ENCODE measurements at places on chromosomes 6 and 20.

DNA sequence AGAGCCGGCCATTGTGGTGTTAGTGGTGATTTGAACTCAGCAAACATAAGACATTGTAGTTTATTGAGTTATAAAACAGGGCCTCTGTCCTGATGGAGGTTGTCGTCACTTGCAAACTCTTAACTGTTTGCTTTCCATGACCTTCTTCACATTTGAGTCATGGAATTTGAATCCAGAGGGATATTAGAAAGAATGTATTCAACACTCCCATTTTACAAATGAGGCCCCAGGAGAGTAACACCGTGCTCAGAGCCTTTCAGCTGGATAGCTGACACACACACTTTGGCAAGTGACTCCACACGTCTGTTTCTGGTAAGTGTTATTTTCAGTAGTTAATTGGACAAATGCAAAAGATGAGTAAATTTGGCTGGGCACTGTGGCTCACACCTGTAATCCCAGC is 72.4 kb upstream of the XRN2 start:
- DNase-seq = no peak

GRCh38 chr20:5918856-5919625 is 31.3 kb downstream of the TRMT6 start:
- no peak for DNase-seq

DNA sequence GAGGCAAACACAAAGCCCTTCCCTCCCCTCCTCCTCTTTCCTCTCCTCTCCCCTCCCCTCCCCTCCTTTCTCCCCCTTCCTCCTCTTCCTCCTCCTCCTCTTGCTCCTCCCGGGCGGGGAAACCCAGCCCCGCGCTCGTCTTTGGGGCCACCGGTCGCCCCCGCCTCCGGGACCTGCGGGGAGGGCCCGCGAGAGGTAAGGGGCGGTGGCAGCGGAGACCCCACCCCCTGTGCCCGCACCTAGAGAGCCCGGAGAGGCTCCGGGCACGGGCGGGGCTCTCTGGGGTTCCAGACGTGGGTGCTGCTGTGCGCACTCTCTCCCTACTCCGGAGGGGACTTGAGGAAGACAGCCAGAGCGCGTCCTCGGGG is at the start of gene RIN2:
RIN2 (plus strand) TSS at position 126 of the 368 bp plus-strand sequence. CDS start 131,344 bp downstream, outside the sequence.
- DNase-seq = peak; percentile 77

- no peak for DNase-seq
Measured at GRCh38 chr20:36784116-36784515, 10.6 kb upstream of the DSN1 start.

DNA sequence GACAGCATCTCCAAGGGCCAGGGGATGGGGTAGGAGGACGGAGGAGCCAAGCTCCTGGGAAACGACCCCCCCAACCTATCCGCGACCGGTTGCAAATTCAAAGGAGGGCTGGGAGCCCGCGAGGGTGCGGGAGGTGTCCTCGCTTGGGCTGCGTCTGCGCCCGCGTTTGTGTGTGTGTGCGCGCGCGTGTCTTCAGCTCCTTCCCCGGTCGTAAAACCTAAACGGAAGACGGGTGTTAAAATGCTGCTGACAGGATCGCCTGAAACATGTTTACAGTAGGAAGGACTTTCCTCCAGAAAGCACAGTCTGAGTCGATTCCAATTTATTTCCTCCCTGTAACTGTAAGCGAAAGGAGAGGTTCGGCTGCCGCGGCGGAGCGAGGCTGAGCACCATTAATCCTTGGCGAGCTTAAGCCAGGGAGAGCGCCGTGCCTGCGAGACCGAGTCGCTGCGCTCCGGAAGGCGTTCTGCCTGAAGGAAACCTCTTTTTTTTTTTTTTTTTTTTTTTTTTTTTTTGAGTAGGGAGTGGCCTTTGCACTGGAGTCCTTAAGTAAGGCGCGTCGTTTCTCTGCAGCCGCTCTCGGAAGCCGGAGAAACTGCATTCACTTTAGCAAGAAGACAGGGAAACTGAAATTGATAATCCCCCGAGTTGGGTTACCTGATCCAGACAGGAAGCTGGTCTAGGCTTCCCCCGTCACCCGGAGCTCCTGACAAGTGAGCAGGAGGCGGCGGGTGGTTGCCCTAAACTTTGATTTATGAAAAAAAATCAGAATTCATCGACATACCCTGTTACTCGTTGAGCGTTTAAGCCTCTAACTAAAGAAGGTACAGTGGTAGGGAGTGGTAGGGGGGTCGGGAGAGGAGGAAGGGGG is 4.8 kb upstream of the SOX4 start:
- peak; percentile 73 for DNase-seq

- no peak for DNase-seq
Measured at GRCh38 chr6:16305788-16306187, 67.4 kb downstream of the GMPR start.

DNA sequence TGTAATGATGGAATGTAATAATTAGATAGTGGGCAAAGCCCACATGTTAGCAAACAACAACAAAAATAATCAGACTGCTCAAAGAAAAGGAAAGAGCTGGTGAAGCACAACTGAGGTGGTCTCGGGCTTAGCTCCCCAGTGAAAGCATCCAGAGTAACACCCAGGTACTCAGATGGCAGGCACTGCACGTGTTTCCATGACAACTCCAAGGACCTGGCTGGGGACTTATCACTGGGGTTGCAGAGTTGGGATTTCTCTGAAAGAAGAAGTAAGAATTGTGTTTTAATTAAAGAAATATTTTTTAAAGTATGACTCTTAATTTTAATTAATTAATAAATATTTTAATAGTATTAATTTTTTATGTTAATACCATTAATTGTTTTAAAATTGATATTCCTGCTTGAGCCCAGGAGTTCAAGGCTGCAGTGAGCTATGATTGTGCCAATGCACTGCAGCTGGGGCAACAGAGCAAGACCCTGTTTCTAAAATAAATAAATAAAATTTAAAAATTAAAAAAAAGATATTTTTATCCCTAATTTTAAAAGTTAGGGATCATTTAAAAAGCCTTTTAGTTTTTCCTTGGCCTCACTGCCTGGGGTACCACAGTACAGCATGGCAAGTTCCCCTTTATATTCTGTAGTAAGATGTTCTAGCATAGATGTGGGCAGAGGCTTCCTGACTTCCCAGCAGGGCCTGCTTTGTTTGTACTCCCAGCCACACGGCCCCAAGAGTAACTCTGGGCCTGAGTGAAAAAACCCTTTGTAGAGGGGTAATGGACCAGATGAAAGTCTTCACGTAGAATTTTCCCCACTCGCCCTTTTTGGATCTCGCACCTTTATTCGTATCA is 42.2 kb upstream of the UST start:
- DNase-seq = no peak

- DNase-seq = no peak
Measured at GRCh38 chr20:16982091-16982726, 234.1 kb downstream of the OTOR start.

DNA sequence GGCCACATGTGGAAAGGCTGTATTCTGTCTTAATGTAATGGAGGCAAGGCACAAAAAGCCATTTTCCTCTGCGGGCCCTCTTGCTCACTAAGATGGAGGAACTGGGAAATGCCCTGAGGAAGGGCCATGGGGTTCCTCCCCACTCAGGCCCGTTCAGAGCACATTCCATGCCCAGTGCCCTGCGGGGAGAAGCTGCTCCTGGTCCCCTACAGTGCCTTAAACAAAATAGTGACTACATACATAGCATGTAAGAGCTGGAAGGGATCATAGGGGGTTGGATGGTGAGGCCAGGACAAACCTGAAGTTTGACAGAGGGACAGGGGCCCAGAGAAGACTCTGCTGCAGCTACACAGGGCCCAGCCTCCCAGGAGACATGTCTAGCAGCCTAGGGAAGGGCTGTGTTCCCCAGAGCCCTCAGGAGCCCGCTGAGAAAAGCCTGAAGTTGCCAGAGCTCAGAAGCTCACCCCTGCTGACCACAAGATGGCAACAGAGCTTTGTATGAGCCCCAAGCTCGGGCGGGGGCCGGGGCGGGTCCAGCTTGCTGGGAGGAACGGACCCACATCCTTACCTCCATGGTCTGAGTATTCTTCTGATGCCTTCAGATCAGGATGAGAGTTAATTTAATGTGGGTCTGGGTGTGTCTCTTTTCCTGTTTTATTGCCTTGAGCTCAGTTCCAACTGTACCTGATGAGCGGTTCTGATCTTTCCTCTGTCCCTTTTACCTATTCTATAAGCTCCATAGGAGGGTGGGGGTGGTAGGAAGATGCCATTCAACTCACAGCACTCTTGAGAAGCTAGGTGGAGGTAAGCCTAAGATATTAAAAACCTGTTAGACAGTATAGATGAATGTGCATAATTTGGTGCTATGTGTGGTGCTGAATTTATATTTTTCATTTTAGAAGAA is 242.9 kb downstream of the CDC5L start:
- peak; percentile 52 for DNase-seq

- no peak for DNase-seq
Measured at GRCh38 chr20:41361757-41362747, 4.6 kb downstream of the EMILIN3 start.

GRCh38 chr6:776528-776931 is 83.6 kb upstream of the EXOC2 start:
- DNase-seq = no peak

DNA sequence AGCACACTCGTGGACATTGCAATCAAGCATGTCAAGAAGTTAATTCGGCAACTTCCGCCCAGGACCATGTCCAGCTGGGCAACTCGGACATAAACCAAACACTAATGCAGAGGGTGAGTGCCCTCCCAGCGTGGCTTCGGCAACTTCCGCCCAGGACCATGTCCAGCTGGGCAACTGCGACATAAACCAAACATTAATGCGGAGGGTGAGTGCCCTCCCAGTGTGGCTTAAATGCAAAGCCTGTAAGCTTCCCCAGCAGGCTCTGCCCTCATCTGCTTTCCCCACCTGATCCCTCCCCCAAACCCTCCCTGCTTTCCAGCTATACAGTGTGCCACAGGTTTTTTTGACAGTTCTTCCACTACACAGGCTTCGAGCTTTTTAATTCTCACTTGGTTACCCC is 143.4 kb downstream of the PXDC1 start:
- peak; percentile 13 for DNase-seq

GRCh38 chr20:50572938-50573777 is 63.0 kb downstream of the PTPN1 start:
- DNase-seq = no peak

DNA sequence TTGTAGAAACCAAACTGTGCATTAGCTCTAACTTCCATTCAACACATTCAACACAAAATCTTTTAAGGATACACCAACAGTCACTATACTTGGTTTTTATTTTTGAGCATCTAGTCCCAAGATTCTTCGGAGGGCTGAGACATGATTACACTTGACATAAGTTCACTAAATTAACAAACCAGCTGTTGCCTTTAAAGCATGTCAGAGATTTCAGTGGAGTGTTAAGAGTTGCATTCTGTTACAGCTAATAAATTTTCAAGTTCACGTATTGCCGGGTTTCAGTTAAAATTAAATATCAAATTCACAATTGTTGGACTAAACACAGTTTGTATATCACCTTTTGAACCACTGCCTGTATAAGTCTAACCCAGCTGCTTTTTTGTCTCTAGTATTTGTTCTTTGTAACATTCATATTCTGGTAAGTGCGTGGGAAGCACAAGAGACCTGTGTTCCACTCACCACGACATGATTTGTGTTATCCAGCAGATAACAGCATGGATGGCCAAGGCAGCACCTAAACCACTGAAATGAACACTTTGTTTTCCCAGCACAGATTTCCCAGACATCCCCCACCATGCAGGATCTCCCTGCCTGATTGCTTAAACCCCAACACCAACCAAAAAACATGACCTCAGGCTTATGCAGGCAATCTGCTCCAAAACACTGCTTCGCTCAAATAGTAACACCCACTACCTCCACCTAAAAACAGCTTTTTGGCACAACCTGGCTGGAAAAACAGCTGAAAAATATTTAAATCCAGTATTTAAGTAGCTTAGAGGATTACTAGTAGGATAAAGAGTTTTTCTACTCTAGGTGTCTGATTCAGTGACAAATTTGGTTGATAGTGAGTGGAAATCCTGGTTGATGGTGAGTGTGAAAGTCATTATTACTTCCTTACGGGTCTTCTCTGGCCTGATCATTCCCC is 286.5 kb upstream of the NT5E start:
- no peak for DNase-seq

- DNase-seq = no peak
Measured at GRCh38 chr20:59334651-59335300, 34.4 kb downstream of the EDN3 start.

GRCh38 chr20:46331611-46332361 is 23.5 kb upstream of the CDH22 start:
- DNase-seq = no peak

- no peak for DNase-seq
Measured at GRCh38 chr6:33075208-33075567, 602 bp upstream of the HLA-DPB1 start.

- no peak for DNase-seq
Measured at GRCh38 chr20:63071541-63072181, 64.9 kb upstream of the BHLHE23 start.

DNA sequence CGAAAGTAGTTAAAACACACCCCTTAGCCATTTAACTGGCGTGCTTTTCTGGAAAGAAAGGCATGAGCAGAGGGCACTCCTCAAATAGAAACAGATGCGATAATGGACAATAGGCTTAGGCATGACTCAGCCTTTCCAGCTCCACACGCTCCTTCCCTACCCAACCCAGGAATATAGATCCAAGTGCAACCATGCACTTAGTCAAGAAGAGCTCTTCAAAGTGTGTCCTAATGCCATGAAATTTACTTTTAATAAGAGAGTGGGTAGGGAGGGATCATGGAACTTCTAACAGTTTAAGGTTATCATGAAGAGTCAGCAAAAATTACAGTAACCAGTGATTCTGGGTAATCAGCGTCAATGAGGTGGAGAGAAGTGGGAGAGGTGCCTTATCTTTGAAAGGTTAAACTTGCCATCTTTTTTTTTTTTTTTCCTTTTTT is 2.4 kb upstream of the EFHC1 start:
- no peak for DNase-seq

DNA sequence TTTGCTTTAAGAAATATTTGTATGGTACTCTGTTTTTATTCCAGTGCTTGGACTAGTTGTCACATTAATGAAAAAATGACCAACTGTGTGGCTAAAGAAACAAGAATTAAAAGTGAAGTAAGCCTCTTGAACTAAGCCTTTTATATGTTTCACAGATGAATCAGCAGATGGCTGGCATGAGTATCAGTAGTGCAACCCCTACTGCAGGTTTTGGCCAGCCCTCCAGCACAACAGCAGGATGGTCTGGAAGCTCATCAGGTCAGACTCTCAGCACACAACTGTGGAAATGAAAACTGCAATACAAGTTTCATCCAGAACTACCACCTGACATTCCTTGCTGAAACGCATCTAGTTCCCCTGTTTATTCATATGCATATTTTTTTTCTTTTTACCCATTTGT is 96.8 kb downstream of the B3GAT2 start:
- no peak for DNase-seq

GRCh38 chr6:13081189-13081563 is 247.2 kb downstream of the TBC1D7 start:
- no peak for DNase-seq

All from mesothelial cell of epicardium (in vitro differentiated cells).